HTR-8/SVneo (cell line): ENCODE measurements at places on chromosomes 4 and X.
A peak's percentile ranks its signal among the peaks of the same experiment; 100 is the strongest.

DNA sequence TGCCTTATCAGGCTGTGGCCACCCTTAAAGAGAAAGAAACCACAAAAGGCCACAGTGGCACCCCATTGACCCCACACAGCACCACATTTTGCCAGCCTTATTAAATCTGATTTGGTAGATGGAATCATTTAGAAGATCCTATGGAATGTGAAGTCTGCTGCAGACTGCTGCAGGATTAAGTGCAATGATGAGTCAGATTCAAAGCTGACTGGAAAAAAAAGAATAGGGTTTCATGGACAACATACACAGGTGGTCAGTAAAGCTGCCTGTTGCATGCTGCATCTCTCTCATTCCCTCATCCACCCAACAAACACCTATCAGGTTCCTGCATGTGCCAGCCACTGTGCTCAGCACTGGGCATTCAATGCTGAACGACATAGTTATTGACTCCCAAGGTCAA, 56.6 kb downstream of the CHST7 start:
- peak; percentile 8 for DNase-seq

- DNase-seq, result no peak
These were observed 961 bp upstream of the MBNL3 start for GRCh38 chrX:132489578-132490419.

- DNase-seq, result no peak
These were observed 1.1 kb downstream of the RPS6KA6 start for GRCh38 chrX:84186603-84187532.

DNA sequence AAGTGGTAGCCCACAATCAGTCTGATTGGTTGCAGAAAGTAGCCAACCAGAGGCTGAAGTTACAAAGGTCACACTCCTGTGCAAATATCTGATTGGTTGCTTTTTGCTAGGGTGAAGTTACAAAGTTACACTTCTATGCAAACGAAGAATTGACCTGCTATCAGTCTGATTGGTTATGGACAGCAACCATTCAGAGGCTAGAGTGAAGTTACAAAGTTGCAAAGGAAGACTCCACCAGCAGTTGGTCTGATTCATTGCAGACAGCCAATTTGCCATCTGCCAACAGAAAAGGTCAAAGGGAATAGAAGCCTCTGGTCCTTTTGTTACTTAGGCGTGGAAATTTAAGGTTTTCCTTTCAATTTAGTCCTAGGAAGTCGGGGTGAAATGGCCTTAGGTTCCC, 377.7 kb downstream of the PRDM5 start:
- DNase-seq, result no peak

GRCh38 chrX:107530141-107530540, 80.7 kb downstream of the FRMPD3 start:
- DNase-seq, result no peak

DNA sequence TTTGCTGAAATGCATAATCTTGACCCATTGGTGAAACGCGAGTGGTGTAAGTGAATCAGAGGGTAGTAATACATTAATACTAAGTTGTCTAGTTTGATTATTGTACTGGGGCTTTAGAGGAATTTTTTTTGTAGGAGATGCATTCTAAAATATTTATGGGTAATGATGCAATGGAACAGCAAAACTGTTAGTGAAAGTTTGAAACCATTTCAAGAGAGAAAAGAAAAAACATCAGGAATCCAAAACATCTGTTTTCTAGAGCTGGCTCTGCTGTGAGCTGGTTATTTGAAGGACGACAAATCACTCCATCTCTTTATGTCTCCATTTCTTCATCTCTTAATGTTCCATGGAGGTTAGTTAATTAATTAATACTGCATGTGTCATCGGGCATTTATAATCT, 351.9 kb upstream of the FAT1 start:
- DNase-seq, result no peak

- no peak for DNase-seq
These were observed 132.1 kb upstream of the NEIL3 start for GRCh38 chr4:177177541-177178081.

- DNase-seq, result no peak
These were observed 92.9 kb upstream of the EDNRA start for GRCh38 chr4:147388018-147388417.

DNA sequence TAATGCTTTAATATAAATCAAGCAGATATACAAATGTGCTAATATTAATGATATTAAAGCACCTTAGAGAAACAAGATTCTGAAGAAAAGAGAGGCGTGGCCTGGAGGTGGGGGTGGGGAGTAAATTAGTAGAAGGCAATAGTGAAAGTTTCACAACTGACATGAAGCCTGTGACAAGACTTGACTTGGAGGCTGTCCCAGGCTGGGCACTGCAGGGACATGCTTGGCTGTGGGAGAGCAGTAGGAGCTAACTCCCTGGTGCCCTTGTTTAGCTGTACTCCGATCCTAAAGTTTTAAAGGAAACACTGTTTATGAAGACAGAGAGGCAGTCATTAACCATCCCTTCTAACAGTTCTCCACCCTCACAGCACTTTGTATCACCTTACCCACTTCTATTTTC, 239.0 kb upstream of the MAB21L2 start:
- no peak for DNase-seq

DNA sequence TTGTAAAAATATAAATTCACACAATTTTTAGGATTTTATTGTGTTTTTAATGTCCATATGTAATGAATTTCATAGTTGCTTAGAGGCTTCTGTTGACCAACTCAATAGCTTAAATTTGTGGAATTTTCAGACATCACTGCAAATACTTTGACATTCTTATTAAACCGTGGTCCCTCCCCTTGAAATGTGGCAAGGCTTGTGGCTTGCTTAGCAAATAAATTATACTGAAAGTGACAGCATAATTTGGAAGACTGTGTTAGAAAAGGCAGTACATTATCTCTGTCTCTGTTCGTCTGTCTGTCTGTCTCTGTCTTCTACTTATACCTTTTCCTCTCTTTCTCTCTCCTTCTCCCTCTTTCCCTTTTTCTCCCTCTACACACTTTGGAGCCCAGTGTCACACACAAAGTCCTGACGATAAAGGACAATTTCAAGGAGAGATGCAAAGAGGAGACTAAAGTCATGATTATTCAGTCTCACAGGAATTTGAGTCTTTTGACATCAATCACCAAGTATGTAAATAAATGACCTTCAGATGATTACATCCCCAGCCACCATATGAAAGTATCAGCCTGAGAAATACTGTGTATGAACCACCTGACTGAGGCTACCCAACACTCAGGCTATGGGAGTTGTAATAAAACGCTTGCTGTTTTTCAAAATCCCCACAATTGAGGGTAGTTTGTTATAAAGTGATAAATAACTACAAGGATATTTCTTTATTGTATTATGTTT, 21.0 kb upstream of the UGT2B7 start:
- no peak for DNase-seq

DNA sequence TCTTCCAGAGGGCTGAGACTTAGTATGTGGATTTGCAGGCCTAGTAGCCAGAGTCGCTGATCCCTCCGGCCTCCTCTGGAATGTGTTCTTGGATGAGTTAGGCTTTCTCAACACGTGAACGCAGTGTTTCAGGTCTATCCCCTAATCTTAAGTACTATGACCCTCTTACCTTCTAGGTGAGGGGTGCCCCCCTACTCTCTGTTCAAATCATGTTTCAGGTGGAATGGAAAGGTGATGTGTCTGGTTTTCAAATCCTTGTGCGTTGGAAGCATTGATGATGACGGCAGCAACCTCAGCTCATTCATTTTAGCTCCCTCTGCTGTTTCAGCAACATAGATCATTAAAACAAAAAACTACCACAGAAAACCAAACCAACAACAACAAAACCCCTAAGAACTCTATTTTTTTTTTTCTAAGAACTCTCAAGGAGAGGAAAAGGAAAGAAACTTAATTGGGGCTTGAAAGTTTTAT, 56.4 kb downstream of the RWDD4 start:
- DNase-seq, result no peak
